ENCODE measurements at places on chromosomes 5 and 9. TPM values are rescaled to one million over a fixed set of nuclear protein-coding genes. Genes with fewer than 3 reads are reported as not detected.

GRCh38 chr9:84296146-84296843 is 44.3 kb downstream of the SLC28A3 start:
- no peak overlapping the region for H3K27ac ChIP-seq
- DNase-seq: no peak
- no peaks in the 10 kb centered on the region for H3K36me3 ChIP-seq
- H3K27me3 ChIP-seq: no peaks in the 10 kb centered on the region
- H3K4me3 ChIP-seq: no peak overlapping the region

GRCh38 chr9:131743501-131743900 is 3.6 kb upstream of the RAPGEF1 start:
- H3K4me3 ChIP-seq: no peak overlapping the region
- peaks cover 4% of the 10 kb centered on the region for H3K4me1 ChIP-seq
- H3K27me3 ChIP-seq: no peaks in the 10 kb centered on the region
- no peak overlapping the region for H3K27ac ChIP-seq
- DNase-seq: no peak

GRCh38 chr5:16140417-16140816 is 39.2 kb downstream of the MARCHF11 start:
- no peaks in the 10 kb centered on the region for H3K36me3 ChIP-seq
- DNase-seq: no peak
- no peak overlapping the region for H3K4me3 ChIP-seq
- no peak overlapping the region for H3K27ac ChIP-seq

GRCh38 chr9:86126998-86127972 is 27.9 kb upstream of the GOLM1 start:
- H3K27me3 ChIP-seq: no peaks in the 10 kb centered on the region
- peak; percentile 74 for DNase-seq
- no peaks in the 10 kb centered on the region for H3K36me3 ChIP-seq
- H3K4me1 ChIP-seq: peaks cover 8% of the 10 kb centered on the region
- no peak overlapping the region for H3K4me3 ChIP-seq

GRCh38 chr5:39080597-39081204 is 6.5 kb upstream of the RICTOR start:
- no peaks in the 10 kb centered on the region for H3K4me1 ChIP-seq
- no peaks in the 10 kb centered on the region for H3K36me3 ChIP-seq
- no peaks in the 10 kb centered on the region for H3K27me3 ChIP-seq
- DNase-seq: peak; percentile 47
- H3K4me3 ChIP-seq: no peak overlapping the region
- H3K27ac ChIP-seq: no peak overlapping the region

- no peak for DNase-seq
- H3K36me3 ChIP-seq: no peaks in the 10 kb centered on the region
- H3K27me3 ChIP-seq: no peaks in the 10 kb centered on the region
These were observed 105.1 kb downstream of the LURAP1L start for GRCh38 chr9:12879961-12880360.

DNA sequence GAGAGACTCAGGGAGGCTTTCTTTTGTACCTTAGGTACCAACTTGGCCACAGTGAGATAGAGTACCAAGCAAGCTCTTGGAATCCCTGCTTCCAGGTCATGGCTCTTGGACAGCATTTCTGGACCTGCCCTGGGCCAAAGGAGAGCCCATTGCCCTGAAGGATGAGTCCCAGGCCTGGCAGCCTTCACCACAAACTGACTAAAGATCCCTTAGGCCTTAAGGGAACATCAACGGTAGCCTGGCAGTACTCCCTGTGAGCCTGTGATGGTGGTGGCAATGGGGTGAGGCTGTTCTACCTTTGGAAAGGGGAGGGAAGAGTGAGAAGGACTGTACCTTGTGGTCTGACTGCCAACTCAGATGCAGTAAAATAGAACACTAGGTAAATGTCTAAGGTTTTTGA is 334.6 kb downstream of the SPOCK1 start:
- H3K4me1 ChIP-seq: peaks cover 3% of the 10 kb centered on the region
- no peak overlapping the region for H3K4me3 ChIP-seq
- H3K36me3 ChIP-seq: no peaks in the 10 kb centered on the region
- DNase-seq: no peak
- H3K27me3 ChIP-seq: no peaks in the 10 kb centered on the region

DNA sequence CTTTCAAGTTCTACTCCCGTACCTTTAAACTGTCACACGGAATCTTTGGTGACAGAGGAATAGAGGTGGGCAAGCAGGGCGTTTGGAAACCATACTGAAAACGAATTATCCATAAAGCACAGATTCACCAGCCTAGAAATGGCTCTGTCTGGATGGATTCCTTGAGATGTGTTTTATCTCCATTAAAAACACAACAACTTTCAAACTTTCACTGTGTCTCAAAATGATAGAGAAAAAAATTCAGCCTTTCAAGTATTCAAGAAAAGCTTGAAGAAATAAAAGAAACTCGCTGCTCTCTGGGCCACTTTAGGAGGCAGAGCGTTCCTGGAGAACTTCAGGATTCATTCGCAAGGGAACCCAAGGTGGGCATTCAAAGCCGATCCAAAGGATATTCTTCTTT is 589 bp upstream of the THBS4 start:
- no peak for DNase-seq
- H3K27me3 ChIP-seq: no peaks in the 10 kb centered on the region
- H3K4me3 ChIP-seq: no peak overlapping the region
- no peak overlapping the region for H3K27ac ChIP-seq
- H3K4me1 ChIP-seq: no peaks in the 10 kb centered on the region

Gene NRARP
- total RNA-seq: 7.2 TPM

Gene PCDHGA2
- 4.3 TPM for total RNA-seq

Gene FBXW2
- 46.9 TPM for total RNA-seq

Measured in thyroid gland (tissue), 4 donors.